ENCODE measurements at places on chromosomes 12 and 14.
A peak's percentile ranks its signal among the peaks of the same experiment; 100 is the strongest.

DNA sequence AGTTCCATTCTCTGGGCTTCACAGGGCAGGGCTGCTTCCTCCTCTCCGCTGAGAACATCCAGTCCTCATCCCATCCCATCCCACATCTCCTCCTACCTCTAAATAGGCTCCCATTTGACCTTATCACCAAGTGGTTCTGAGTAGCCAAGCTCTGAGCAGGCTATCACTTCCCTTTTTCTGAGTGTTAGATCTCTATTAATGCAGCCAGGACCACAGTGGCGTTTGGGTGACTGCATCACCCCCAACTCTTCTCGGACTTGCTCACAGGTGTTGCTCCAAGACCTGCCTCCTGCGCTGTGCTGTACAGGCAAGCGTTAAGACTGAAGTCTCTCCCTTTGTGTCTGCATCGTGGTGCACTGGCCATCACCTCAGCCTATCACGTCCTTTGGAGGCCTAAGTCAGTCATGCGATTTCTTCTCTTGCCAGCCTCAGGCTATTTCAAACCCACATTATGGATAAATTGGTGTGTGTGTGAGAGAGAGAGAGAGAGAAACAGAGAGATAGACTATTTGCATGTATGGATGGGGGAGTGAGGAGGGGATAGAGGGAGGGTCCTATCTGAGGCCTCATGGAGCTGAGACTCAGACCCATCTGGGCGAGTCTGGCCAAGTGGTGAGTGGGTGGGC lies 12.4 kb upstream of the HHIPL1 start:
- DNase-seq, result no peak

GRCh38 chr12:110135806-110136205 lies 11.6 kb downstream of the IFT81 start:
- DNase-seq, result no peak

GRCh38 chr12:6946033-6946919 lies 2.5 kb downstream of the C12orf57 start:
- peak; percentile 80 for DNase-seq

DNA sequence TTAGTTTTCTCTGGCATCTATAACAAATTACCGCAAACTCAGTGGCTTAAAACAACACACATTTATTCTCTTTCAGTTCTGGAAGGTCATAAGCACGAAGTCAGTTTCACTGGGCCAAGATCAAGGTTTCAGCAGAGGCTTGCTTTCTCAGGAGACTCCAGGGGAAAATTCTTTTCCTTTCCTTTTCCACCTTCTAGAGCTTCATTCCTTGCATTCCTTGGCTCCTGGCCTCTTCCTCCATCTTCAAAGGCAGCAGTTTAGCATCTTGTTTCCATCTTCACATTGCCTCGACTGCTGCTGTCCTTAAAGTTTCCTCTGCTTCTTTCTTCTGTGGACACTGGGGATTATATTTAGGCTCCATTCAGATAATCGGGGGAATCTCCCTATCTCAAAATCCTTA lies 106.1 kb downstream of the PDE3A start:
- no peak for DNase-seq

GRCh38 chr12:29750131-29750927 lies 33.4 kb downstream of the TMTC1 start:
- DNase-seq, result no peak

- DNase-seq, result no peak
Measured at GRCh38 chr12:49885663-49886461, 17.8 kb downstream of the FAIM2 start.

GRCh38 chr12:3131129-3131528 lies 54.0 kb downstream of the TSPAN9 start:
- no peak for DNase-seq

DNA sequence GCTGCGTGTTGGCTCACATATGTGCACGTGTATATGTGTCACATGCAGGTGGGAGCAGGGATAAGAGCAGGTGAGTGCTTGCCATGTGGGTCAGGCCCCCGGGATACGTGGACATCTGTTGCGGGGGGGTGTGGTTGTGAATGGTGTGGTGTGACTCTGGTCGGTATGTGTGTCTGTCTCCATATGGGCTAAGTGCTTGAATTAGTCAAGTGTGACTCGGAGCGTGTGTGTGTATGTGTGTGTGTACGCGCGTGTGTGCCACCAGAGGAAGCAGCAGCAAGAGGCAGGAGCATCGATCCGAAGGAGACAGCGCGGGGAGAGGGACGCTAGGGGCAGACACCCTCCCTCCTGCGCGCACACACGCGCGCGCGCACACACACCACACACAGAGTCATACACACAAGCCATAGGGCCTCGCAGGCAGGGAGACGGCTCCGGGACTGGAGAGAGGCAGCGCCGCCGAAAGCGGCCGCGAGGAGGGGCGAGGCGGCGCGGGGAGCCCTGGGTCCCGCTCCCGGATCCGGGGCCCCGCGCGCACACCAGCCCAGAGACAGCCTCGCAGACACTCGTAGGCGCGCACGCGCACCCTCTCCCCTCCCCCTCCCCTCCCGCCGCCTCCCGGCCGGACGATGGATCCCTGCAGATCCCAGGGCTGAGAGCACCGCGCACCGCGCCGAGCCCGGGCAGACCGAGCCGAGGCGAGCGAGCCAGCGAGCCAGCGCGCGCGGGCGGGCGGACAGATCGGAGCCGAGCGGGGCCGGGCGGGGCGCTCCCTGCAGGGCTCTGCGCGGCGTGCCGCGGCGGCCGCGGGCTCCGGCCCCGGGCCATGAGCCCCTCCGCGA lies at the start of gene ASIC1:
ASIC1 (plus strand) TSS at position 597 of the 842 bp plus-strand sequence. CDS start 1,171 bp downstream, outside the sequence.
- peak; percentile 62 for DNase-seq

GRCh38 chr12:129861951-129862350 lies 41.9 kb downstream of the TMEM132D start:
- no peak for DNase-seq

- no peak for DNase-seq
Measured at GRCh38 chr14:67077921-67078320, 111.3 kb upstream of the GARIN2 start.

- DNase-seq, result peak; percentile 11
Measured at GRCh38 chr14:61187196-61187905, 93.8 kb downstream of the TMEM30B start.

DNA sequence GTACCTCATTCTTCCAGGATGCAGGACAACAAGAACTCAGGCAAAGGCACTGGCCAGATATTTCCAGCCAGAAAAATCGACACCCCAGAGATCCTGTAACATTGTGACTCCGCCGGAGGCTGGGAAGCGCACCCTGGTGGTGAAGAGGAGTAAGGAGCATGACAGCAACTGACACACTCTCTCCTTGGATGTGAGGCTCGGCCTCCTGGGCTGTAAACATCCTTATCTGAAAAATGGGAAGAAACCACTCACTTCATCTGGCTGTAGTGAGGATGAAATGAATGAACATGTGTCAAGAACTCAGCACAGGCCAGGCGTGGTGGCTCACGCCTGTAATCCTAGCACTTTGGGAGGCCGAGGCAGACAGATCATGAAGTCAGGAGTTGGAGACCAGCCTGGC lies 27.5 kb downstream of the TCHP start:
- DNase-seq, result peak; percentile 45

DNA sequence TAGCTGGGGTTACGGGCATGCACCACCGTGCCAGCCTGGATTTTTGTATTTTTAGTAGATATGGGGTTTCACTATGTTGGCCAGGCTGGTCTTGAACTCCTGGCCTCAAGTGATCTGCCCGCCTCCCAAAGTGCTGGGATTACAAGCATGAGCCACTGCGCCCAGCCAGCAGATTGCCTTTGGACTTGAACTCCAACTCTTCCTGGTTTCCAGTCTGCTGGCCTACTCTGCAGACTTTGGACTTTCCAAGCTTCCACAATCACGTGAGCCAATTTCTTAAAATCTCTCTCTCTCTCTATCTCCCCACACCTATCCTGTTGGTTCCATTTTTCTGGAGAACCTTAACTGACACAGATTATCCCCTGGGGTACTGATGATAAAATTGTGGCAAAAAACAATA lies 55.0 kb downstream of the EMP1 start:
- DNase-seq, result no peak

DNA sequence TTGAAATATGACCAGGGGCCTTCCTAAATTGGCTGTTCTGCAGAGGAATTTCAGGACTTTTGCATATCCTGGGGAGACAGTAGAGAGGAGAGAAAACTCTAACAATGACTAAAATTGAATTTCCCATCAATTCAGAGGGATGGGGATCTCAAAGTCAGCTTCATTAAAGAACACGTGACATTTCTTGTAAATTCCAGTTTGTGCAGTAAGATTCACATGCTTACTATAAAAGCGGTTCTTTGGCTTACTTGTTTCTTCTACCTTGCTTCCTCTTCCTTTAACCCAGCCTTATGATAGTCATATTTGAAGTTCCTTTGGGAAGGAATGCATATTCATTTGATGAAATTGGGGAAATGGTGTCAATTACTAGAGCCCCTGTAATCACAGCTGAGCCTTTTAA lies 143.7 kb upstream of the GZMB start:
- no peak for DNase-seq

GRCh38 chr14:100079726-100080005 lies 14.4 kb downstream of the EVL start:
- no peak for DNase-seq

- no peak for DNase-seq
Measured at GRCh38 chr12:48015954-48016353, 11.7 kb upstream of the COL2A1 start.

DNA sequence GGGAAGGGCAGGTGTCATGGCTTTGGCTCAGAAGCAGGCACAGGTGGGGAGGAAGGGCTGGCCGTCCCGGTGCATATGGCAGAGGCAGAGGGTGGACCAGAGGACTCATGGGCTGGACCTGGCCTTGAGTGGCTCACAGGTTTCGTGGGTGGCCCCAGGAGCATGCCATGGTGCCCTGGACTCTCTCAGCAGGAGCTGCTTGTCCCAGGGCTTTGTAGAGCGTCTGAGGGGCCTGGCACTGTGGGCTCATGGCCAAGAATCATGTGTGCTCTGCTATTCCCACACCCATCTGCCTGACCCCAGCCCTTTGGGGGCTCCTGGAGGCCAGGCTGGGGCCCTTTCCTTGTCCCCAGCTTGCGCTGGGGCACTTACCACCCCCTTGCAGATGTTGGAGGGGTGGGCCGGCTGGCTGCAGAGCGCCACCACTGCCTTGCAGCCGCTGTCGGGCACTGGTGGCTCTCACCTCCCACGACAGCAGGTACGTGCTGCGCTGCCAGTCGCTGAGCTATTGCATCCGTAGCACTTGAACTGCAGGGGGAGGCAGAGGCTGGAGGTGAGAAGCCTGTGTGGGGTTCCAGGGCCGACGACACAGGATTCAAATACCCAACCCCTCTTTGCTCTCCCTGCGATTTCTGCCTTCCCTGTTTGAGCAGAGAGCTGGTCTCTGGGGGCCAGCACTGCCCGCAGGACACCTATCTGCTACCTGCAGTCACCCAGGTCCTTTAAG lies 187.4 kb upstream of the PRMT8 start:
- DNase-seq, result peak; percentile 51

GRCh38 chr14:90443161-90444076 lies 46.6 kb downstream of the CALM1 start:
- DNase-seq, result no peak

DNA sequence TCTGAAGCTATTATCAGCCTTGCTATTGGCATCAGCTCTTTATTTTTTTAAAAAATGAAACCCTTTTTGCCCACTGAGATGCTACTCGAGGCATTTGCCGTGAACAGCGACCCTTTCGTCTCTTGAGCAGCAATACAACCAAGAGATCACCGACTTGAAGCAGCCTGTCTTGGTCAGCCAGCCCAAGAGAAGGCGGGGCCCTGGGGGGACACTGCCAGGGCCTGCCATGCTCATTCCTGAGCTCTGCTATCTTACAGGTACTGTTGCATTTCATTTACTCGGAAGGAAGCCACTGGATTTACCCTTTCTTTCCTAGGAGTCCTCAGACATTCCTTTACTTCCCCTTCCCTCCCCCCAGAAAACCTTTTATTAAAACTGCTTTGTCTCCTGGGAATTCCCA lies 16.7 kb downstream of the PIWIL1 start:
- DNase-seq, result no peak

DNA sequence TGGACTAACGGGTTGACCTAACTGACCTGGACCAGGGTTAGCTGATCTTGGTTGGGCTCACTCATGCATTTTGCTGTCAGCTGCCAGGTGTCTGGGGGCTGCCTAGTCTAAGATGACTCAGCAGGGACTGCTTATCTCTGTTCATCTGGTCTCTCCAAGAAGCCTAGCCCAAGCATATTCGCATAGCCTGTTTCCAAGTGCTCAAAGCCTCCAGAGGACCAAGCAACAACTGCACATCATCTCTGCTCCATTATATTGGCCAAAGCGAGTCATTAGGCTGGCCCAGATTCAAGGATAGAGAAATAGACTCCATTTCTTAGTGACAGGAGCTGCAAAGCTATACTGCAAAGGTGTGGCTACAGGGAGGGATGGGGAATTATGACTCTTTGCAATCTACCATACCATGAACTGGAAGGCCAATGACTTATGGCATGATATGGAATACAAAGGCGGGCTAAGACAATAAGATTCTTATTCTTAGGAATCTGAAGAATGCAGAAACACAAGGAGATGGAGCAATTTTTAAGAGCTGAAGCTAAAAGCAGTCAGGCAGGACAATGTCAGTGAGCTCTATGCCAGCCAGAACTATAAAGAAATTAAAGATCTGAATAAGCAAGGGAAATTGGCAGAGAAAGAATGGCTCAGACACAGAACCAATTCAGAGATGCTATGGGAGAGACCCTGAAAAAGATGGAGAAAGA lies 194.6 kb upstream of the FSCB start:
- DNase-seq, result no peak

- no peak for DNase-seq
Measured at GRCh38 chr12:124721501-124722162, 142.0 kb downstream of the SCARB1 start.

DNA sequence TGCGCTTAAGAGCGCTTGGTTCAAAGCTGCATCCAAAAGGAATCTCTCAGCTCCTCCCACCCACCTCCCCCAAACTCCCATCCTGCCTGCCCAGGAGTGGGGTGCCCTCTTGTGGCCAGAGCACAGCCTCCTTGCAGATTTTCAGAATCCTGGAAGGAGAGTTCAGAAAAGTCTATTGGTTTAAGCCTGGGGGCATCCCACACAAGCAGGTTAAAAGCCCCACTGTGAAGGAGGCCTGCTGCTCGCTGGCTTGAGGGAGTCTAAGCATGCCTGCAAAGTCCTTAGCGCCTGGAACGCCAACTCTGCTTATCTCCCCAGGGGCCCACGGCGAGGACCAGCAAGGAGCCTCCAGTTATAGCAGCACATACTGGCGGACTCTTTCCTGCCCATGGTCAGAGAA lies 297.1 kb downstream of the KSR2 start:
- DNase-seq, result peak; percentile 71

DNA sequence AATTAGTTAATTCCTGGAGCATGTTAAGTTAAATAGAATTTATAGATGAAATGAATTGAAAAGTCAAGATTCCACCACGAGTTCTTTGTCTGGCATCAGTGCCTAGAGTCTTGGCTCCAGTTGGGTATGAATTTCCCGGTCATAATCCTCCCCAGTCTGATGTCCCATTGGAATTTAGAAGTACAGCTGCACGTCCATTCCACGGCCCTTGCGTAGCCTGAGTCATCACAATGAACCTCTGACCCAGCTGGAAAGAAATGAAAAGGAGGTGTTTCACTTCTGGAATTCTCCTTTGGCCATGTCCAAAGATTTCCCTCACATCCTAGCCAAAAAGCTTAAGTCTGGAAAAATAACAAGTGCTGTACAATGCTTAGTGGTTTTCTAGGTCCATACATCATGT lies 122.7 kb downstream of the KICS2 start:
- DNase-seq, result no peak

Data from endothelial cell (in vitro differentiated cells).